ENCODE measurements at places on chromosomes 7 and 10.

DNA sequence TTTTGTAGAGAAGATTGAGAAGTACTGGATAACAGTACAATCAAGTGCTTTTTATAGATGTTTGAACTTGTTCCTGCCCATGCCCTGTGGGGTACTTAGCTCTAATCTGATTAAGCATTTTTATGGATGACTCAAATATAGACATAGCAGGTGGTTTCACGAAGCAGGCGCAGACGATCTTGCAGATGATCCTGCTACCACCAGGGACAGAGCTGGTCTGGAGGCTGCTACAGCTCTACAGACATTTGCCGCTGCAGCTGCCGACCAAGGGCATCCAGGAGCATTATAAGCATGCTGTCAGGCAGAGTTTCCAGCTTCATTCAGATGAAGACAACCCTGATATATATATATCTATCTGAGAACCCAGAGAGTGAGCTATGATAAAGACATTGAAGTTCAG, 650.4 kb downstream of the NXPH1 start:
- no peak for DNase-seq

DNA sequence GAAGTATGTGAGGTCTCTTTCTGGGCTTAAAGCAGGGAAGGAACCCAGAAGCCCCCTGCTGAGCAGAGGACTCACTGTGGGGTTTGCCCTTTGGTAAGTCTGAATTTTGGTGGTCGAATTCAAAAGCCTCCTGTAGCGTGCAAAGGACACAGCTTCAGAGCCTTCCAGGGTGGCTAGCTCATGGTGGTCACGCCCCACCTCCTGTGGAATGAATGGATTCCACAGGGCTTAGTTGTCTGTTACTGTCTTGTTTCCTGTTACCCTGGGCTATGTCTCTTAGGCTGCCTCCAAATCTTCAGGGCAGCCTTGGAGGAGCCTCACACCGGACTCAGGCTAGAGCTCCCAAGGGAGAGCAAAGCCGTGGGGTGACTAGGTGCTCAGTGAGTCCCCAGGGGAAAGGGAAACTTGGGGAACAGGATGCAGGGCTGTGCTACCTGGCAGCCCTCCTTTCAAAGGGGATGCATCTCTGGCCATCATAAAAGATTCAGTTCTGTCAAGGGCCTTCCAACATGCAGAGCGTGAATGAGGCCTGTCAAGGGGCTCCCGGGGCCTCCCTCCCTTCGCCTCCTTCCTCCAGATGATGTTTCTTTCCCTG, 211.7 kb downstream of the CCSER2 start:
- no peak for DNase-seq

DNA sequence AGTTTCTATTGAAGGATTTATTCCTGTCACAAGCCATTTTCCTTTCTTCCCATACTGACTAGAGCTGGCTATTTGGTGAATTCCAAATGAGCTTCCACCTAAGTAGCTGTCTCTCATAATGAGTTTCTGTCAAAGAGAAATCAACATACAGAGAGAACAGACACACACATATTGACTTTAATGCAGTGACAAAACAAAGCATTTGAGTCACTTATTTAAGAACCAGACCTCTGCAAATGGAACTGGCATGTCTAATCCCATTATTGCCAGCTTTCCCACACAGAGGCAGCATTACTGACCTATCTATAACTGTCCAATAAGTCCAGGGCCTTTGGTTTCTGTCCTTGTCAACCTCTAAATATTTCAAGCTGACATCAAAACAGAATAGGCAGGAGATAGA, 179.3 kb upstream of the CSTF2T start:
- no peak for DNase-seq

GRCh38 chr7:106108991-106109390, 3.1 kb downstream of the SYPL1 start:
- no peak for DNase-seq

Measured in stimulated activated CD8-positive, alpha-beta memory T cell treated with anti-CD3 and anti-CD28 coated beads, Interleukin-7, amount 100 ng/mL, for 48 hours (primary cell).